ENCODE measurements at places on chromosomes 3 and 15.

GRCh38 chr3:12253516-12254343, 35.1 kb upstream of the PPARG start:
- no peak for DNase-seq

DNA sequence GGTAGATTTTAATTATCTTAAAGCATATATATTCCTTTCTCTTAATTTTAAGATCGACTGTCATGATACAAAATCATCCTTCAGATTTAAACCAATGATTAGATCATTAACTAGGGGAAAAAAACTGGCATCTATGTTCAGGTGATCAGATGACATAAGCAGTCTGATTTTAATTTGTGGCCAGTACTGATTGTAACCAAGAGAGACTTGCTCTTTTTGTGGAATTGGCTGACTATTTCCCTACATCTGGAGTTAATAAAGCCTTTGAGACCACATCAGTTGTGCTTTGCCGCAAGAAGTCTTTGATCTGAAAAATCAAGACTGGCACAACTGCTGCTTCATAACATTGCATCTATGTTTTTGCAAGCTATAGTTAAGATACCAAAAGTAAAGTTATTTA, 148.4 kb upstream of the CGNL1 start:
- DNase-seq, result no peak

DNA sequence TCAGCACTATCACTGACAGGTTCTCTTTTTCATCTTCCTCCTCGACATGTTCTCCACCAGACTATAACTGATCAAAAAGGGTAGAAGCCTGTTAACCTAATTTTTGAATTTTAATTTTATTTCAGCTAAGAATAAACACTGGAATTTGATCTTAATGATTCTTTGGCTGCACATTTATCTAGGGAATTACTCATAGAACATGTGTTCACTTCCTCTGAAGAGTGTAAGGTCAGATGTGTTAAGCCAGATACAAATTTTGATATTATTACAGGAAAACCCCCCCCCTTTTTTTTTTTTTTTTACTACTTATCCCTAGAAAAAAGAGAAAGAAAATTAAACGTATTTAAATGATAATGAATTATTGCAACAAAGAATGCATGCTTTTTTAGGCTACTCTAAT, 15.0 kb downstream of the DCBLD2 start:
- DNase-seq, result no peak

DNA sequence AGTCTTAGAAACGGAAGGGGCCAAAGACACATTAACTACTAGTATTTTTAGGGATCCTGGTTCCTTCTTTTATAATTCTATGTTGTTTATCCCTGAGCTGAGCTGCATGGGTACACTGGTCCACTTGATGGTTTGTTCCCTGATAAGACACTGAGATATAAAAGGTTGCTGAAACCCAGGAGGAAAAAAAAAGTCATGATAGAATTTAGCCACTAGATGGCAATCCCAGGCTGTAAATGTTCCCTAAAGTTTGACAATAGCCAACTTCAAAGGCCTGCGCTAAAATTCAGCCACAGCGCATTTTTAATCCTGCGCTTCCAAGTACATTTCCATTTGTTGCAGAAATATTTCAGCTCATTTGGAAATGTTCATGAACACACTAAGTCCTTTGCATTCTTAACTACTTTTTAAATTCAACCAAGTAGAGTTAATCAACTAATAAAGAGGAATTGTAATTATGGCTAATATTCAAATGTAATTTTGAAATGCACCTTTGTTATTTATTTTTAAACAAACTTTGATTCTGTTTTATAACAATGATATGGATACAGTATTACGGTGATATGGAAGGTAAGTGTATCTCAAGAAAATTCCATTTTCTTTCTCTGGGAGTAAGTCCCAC, 249.3 kb upstream of the FEZF2 start:
- DNase-seq, result no peak

- DNase-seq, result no peak
Measured at GRCh38 chr15:78691167-78691850, 50.3 kb upstream of the CHRNB4 start.

GRCh38 chr15:48086576-48086975, 34.2 kb upstream of the SLC24A5 start:
- DNase-seq, result no peak

DNA sequence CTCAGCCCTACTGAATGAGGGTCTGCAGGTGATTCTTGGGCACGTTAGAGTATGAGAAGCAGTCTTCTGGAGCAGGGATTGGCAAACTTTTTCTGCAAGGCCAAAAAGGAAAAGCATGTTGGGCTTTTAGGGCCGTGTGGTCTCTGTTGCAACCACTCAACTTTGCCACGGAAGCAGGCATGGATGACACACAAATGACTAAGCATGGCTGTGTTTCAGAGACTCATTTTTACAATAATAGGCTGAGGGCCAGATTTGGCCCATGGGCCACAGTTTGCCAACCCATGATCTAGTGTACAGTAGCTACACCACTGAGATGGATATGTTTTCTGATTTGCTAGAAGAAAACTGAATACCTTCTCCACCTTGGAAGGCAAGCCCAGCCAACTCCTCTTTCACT, 66.1 kb upstream of the PRICKLE2 start:
- peak; percentile 43 for DNase-seq

GRCh38 chr3:109188741-109189140, 52.2 kb downstream of the C3orf85 start:
- DNase-seq, result no peak

- no peak for DNase-seq
Measured at GRCh38 chr3:167467848-167468611, 5.8 kb downstream of the SERPINI2 start.

- no peak for DNase-seq
Measured at GRCh38 chr3:64222501-64223111, 2.7 kb downstream of the PRICKLE2 start.

DNA sequence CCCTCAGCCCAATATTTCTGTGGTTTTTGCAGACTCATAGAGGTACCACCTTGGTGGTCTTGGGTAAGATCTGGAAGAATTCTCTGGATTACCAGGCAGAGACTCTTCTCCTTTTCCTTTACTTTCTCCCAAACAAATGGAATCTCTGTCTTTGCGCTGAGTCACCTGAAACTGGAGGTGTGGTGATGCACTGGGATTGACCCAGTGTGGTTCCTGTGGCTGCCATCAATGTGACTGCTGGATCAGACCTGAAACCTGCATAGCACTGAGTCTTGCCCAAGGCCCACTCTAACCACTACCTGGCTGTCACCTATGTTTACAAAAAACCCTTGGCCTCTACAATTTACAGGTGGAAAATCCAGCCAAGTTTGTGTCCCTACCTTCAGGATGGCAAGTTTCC, 295.3 kb downstream of the RBMS3 start:
- no peak for DNase-seq

DNA sequence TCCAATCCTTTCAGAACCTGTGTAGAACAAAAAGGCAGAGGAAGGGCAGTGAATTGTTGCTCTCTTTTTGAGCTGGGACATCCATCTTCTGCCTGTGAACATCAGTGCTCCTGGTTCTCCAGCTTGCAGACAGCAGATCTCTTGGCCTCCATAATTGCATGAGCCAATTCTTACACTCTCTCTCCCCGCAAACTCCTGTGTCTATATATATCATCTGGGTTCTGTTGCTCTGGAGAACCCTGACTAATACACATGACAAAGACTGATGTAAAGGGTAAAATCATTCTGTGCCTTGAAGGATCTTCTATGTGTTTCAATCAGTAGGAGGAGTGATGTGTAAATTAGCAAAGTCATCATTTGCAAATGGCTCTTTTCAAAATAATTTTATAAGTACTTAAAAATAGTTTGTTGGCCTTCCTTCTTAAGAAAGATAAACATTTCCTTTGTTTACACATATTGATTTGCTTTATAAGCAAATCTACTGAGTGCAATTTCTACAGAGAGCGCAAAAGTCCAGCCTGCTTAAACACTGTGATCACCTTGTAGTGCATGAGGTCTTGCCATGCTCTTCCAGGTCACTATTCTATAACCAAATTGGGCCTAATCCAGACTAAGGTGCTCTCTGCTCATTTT, 154.9 kb upstream of the ANKRD28 start:
- DNase-seq, result no peak

- no peak for DNase-seq
Measured at GRCh38 chr3:16795581-16795980, 89.2 kb upstream of the PLCL2 start.

DNA sequence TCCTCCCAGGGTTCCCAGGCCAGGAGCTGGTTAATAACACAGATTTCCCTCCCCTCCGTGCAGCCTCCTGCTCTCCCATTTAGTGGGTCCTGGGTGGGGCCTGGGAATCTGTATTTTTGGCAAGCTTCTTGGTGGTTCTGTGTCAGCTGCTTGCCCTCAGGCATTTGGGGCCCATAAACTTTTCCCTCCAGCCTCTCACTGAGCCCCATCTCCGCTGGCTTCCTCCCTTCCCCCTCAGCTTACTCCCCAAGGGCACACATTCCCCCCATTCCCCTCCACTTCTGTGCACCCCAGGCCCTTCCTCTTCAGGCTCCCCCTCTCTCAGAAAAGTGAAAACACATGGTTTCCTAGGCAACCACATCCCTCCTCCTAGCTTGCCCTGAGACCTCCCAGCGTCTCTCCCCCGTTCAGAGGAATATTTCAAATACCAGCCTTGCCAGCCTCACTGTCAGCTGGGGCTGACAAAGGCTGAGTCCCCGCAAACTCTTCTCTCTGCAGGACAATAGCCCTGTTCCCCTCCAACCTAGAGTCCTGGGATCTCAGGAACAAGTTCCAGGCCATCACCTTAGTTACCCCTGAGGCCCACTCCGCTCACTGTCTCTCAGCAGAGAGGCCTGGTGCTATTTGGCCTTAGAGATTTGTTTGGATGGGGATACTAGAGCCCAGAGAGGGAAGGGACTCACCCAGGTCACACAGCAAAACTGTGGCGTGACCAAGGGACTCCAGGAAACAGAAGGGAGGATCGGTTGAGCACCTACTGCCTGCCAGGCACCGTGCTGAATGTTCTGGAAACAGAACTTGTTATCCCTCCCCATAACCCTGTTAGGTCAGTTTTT, 44.6 kb upstream of the SMAD6 start:
- DNase-seq, result no peak

DNA sequence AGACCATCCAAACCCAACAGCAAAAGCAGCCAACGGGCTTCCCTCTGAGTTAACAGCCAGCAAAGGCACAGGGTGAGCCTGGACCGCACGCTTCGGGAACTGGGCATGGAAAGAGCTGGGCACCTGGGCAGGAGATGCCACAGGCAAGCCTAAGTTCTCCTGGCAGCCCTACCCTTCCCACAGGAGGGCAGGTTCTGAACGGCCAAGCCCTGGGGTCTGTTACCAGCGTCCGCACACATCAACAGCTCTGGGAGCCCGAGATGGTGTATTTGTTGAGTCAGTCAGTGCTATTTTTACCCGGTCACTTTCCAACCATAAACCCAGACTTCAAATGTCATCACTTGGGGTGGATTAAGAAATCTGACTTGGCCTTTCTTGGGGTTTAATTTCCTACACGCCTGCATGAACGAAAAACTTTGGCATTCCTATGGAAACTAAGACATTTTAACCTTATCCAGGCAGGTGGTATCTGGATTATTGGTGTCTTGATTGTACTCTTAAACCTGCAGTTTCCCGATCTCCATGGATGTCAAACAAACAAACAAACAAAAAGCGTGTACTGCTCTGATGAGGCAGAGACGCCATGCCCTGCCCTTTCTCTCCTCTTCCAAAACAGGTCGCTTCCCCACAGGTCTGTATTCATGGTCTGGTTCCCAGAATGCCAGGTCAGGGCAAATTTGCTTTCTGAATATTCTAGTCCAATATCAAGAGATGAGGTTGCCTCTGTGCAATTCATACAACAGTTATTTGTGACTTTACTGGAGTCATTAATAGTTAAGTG, 99.7 kb downstream of the XXYLT1 start:
- peak; percentile 18 for DNase-seq
